ENCODE measurements at places on chromosomes 3 and 15. TPM values are rescaled to one million over a fixed set of nuclear protein-coding genes. Genes with fewer than 3 reads are reported as not detected.
A peak's percentile ranks its signal among the peaks of the same experiment; 100 is the strongest.

GRCh38 chr3:171876680-171877147 is 33.6 kb downstream of the TMEM212 start:
- DNase-seq, result no peak

GRCh38 chr3:78818161-78818985 is 949.4 kb downstream of the ROBO1 start:
- no peak for DNase-seq

- no peak for DNase-seq
Observed at GRCh38 chr3:162269636-162270458, 773.2 kb downstream of the OTOL1 start.

GRCh38 chr3:150172356-150172755 is 201.7 kb upstream of the PFN2 start:
- no peak for DNase-seq

Gene IGF1R
- polyA plus RNA-seq, result 44.8 TPM

Gene ERC2
- 2.7 TPM for polyA plus RNA-seq

Gene TMC3
- polyA plus RNA-seq, result 0.20 TPM

Gene CRABP1
- polyA plus RNA-seq, result 72.9 TPM

DNA sequence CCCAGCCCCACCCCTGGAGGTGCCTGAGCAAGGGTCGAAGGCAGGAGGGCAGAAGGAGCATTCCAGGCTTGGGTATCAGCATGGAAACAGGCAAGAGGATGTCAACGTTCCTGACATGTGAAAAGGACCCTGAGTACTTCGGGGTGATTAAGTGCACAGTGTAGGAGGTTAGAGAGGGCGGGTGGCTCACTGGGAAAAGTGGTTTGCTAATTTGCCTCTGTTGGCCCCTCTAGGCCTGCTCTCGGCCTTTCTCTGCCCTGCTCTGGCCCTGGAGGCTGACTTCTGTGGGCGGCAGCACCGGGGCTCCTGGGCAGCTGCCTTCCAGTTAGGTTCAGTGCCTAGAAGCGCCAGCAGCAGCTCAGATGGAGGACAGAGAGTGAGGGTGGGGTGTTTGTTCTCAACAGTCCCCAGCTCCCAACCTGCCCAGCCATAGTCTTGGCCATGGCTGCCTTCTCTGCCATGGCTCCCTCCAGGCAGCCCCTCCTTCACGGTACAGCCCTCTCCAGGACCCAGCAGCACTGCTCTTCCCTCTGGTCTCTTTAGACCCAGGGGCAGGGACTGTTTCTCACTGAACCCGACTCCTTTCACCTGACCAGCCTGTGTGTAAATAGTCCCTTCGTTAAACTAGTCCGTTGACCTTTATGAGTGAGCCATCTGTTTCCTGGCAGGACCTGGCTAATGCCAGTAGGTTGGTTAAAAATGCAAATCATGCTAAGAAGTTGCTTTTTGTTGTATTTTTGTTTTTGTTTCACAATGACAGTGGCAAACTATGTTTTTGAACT is 107.1 kb upstream of the TPM1 start:
- no peak for DNase-seq

- DNase-seq, result no peak
Observed at GRCh38 chr3:101643009-101643844, 33.7 kb downstream of the ZBTB11 start.

- peak; percentile 83 for DNase-seq
Observed at GRCh38 chr15:45200799-45201556, 13.2 kb upstream of the SHF start.

GRCh38 chr3:44509393-44509921 is 32.0 kb upstream of the ZNF445 start:
- DNase-seq, result no peak

Gene FAM3D
- polyA plus RNA-seq, result 0.40 TPM

- DNase-seq, result peak; percentile 47
Observed at GRCh38 chr15:80173022-80173759, 20.4 kb downstream of the FAH start.

- DNase-seq, result no peak
Observed at GRCh38 chr3:151171145-151171757, 31.8 kb downstream of the GPR171 start.

DNA sequence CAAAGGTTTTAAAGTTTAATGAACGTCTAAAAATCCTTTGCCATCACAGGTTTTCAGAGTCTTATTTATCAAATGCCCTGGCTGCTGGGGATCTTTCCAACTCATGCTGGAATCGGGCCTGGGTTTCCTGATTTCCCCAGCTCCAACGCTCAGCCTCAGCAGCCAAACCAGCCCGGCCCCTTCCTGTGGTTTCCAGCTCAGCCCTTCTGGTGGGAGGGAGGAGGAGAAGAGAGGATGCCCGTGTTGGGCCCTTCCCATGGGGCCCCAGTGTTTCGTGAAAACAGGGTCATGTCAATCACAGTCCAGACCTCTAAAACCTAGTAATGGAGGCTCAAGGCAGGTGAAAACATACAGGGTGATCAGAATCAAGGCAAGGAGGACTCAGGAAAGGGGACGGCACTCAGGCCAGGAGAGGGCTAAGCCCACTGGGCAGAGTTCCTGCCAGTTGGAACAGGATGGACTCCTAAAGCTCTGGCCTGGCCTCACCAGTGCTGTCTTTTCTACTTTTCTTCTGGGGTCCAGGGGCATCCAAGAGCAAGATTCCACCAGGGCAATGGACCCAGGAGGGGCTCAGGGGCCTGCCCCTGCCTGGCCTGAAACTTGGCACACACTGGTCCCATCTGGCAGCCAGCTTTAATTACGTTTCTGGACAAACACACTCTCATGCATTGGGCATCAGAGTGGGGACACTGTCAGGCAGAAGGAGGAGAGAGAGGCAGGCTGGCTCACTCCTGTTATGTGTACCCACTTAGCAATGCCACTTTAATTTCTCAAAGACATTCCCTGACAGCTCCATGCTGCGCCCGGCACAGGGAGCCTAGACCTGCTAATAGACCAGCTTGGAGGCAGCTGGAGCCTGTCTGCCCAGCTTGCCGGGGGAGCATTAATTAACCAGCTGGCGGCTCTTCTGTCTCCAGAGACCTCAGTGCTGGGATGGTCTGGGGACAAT is 194.6 kb downstream of the FAM43A start:
- DNase-seq, result no peak

GRCh38 chr3:148190441-148190990 is 507.2 kb upstream of the AGTR1 start:
- DNase-seq, result no peak

GRCh38 chr15:65877749-65878148 is 8.5 kb downstream of the RAB11A start:
- no peak for DNase-seq

Gene WNT7A
- not detected for polyA plus RNA-seq

Gene PPP1R14D
- 0.61 TPM for polyA plus RNA-seq

- no peak for DNase-seq
Observed at GRCh38 chr3:160837394-160837980, 81.5 kb downstream of the PPM1L start.

Gene KCNMB3
- polyA plus RNA-seq, result 6.0 TPM

Gene FBXW12
- 0.33 TPM for polyA plus RNA-seq

DNA sequence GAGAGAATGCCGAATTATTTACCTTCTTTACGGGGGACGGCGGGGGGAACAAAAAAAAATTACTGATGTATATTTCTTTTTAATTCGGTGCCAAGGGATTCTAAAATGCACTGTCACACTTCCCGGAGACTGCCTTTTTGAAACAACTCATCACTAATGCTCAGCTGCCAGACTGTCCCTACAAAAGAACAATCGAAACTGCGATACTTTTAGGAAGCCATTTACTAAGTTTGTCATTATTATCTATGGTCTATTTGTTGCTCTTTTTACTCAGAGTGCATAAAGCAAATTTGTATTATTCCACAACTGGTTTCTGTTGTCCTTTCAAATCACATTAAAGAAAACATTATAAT is 60.8 kb downstream of the TM4SF4 start:
- DNase-seq, result no peak

Gene PLA2G4B
- 7.6 TPM for polyA plus RNA-seq

Gene GATM
- 218 TPM for polyA plus RNA-seq

Gene P2RY14
- 0.90 TPM for polyA plus RNA-seq

GRCh38 chr15:55588070-55588814 is at the start of gene PYGO1:
Gene PYGO1 (minus strand): TSS chr15:55588345. CDS start chr15:55587883, 462 bp downstream.
- no peak for DNase-seq

Gene PHLDB2
- polyA plus RNA-seq, result 96.5 TPM

DNA sequence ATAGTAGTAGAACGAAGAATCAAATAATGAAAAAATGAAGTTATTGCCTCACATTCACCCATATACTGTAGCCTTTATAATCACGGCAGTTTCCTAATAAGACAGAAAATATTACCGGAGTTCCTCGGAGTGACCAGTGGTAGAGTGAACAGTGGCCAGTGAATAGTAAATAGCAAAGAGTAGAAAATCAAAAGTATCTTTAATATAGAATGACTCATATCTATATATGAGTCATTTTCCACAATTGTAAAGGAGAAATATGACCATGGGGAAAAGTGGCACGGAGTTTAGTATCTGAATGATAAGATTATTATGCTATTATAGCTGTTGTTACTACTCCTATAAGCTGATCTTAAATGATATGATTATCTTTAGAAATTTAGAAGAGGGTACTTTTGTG is 38.5 kb downstream of the ZBTB20 start:
- no peak for DNase-seq

GRCh38 chr15:38134252-38134651 is 118.4 kb upstream of the SPRED1 start:
- no peak for DNase-seq

Gene GOLGA8J
- polyA plus RNA-seq, result 1.3 TPM

GRCh38 chr3:152381881-152382295 is 113.2 kb downstream of the MBNL1 start:
- DNase-seq, result no peak

Gene SLC33A1
- polyA plus RNA-seq, result 44.4 TPM

DNA sequence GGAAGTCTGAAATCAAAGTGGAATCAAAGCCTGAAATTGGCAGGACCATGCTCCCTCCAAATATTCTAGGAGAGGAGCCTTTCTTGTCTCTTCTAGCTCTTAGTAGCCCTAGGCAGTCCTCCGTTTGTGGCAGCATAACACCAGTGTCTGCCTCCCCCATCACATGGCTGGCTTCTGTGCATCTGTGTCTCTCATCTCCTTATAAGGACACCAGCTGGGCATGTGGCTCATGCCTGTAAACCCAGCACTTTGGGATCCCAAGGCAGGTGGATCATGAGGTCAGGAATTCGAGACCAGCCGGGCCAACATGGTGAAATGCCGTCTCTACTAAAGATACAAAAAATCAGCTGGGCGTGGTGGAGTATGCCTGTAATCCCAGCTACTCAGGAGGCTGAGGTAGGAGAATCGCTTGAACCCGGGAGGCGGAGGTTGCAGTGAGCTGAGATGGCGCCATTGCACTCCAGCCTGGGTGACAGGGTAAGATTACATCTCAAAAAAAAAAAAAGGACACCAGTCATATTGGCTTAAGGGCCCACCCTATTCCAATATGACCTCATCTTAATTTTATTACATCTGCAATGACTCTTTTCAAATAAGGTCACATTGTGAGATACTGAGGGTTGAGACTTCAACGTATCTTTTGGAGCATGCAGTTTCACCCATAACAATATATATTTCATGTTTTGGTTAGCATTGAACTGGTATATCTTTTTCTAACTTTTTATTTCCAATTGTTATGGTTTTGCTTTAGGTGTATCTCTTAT is 148.0 kb upstream of the TPM1 start:
- no peak for DNase-seq

GRCh38 chr3:31750341-31750740 is 217.6 kb downstream of the STT3B start:
- no peak for DNase-seq

DNA sequence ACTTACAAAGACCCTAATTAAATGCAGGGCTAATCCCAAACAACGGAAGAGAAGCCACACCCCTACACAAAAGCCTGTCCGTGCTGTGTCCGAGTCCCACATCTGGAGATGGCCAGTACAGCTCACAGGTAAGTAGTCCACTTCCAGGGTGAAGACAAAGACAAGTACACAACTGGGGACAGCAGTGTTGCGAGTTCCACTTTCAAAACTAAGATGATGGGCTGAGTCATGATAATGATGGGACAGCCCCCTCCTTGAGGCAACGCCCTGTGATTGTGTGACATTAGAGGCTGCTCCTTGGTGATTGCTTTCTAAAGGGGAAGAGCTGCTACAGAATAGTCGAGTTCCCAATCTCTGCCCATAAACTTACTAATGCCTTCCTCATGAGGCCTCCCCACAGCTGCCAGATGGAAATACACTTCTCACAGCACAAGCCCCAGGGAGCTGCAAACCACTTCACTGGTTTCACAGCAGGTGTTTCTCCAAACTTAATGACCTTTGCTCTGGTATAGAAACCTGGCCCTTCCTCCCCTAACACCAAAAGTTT is 27.6 kb downstream of the RFT1 start:
- no peak for DNase-seq

Gene CCR1
- polyA plus RNA-seq, result 3.0 TPM

- DNase-seq, result no peak
Observed at GRCh38 chr3:78792212-78792611, 975.6 kb downstream of the ROBO1 start.

Gene DAZL
- polyA plus RNA-seq, result not detected

Gene NR2E3
- 0.59 TPM for polyA plus RNA-seq

Gene TMEM40
- polyA plus RNA-seq, result 1.6 TPM

Gene FOXL2NB
- polyA plus RNA-seq, result 0.09 TPM

GRCh38 chr15:69979783-69980182 is 117.9 kb downstream of the TLE3 start:
- no peak for DNase-seq

DNA sequence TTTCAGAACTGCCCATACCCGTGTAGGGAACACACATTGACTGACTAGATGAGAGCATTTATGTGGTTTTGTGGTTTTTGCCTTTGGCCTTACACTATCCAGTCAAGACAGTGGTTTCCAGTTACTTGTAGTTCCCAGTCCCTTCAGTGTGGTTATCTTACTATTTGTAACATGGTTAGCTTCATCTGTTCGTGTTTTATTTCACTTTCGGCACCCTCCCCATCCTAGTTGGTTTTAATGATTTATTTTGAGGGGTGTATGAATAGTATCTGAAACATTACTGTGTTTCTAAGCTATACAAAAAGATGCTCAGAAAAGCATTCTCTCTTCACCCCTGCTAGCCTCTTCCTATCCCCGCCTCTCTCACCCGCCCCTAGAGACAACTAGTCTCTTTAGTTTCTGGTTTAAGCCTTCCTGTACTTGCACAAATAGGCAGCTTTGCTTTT is 14.1 kb downstream of the LYSMD4 start:
- DNase-seq, result no peak

Gene CMTM8
- polyA plus RNA-seq, result 13.1 TPM

Gene TRH
- 0.51 TPM for polyA plus RNA-seq

DNA sequence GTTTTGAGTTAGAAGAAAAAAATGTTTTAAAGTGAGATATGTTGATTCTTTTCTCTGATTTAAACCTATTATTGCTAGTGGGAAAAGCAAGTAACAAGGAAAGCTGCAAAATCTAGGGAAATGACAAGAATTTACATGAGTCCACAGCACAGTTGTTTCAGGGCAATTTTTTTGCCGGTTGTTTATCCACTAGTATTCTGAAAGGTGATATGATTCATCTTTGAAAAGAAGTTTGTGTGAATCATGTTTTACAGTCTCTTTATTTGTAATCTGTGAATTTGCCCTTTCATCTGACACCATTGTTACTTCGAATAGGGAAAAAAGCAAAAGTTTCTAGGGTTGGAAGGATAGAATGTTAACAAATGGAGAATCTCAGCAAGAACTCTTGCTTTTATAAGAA is 894.7 kb downstream of the OTOL1 start:
- DNase-seq, result no peak

- DNase-seq, result peak; percentile 12
Observed at GRCh38 chr3:122681284-122681973, 790 bp downstream of the PARP14 start.

Gene IMPG2
- 0.44 TPM for polyA plus RNA-seq

- no peak for DNase-seq
Observed at GRCh38 chr15:60648928-60649679, 170.2 kb upstream of the ICE2 start.

Measured in right renal pelvis (tissue), 4 donors.